Activated CD4-positive, alpha-beta T cell treated with anti-CD3 and anti-CD28 coated beads, Interleukin-2, amount 50 U/mL, for 4 hours (primary cell): ENCODE measurements at places on chromosomes 13 and 19.

GRCh38 chr19:8398311-8398771, 8.2 kb downstream of the RAB11B start:
- no peak for DNase-seq

DNA sequence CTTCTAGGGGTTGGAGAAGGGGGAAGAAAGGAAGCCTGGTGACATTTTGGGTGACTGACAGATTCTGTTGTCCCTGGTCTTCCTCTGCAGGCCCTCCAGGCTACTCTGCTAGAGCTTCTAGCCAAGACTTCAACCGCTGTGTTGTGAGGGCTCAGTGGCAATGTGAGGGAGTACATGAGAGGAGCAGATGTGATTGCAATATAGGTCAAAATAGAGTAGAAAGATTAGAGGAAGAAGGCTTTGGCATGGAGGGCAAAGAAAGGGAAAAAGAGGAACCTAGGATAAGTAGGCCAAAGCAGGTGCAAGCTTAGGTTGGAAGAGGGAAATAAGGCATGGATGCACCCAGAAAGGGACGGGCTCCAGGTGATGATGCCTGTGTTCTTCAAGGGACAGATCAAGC, 216.9 kb downstream of the RGCC start:
- DNase-seq, result no peak

- peak; percentile 19 for DNase-seq
These were observed 40.3 kb downstream of the ANKRD10 start for GRCh38 chr13:110874508-110874960.

DNA sequence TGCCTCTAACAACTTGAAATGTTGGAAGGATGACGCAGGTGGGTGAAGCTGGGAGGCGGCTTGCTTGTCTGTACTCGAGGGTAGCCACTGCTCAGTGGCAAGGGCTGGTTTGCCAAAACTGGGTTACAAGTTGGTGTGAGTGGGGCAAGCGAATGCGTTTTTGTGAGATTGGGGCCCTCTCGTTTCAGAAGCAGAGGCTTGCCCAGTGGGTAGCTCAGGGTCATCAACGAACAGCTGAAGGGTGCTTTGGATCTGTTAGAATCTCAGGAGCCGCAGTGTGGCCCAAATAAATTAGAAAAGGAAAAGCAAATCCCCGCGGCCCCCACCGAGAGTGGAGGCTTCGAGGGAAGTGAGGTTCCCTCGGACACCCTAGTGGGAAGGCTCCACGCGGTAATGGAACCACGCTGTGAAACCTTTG, 7.3 kb downstream of the ATP4B start:
- DNase-seq, result no peak

DNA sequence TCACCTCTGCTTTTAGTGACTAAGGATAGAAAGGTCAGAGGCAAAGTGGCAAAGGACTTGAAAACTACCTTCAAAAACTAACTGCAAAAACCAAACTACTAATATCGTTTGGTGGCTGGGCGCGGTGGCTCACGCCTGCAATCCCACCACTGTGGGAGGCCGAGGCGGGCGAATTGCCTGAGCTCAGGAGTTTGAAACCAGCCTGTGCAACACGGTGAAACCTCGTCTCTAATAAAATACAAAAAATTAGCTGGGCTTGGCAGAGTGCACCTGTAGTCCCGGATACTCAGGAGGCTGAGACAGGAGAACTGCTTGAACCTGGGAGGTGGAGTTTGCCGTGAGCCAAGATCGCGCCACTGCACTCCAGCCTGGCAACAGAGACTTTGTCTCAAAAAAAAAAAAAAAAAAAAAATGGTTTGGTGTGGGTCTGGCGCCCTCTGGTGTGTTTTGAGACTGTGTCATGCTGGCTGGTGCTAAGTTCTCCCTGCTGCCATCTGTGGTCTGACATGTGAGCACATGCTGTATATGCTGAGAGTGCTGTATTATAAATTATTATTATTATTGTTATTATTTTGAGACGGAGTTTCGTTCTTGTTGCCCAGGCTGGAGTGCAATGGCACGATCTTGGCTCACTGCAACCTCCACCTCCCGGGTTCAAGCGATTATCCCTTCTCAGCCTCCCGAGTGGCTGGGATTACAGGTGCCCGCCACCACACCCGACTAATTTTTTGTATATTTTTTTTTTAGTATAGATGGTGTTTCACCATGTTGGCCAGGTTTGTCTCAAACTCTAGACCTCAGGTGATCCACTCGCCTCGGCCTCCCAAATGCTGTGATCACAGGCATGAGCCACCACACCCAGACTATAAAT, 36.0 kb upstream of the RNF17 start:
- peak; percentile 58 for DNase-seq

DNA sequence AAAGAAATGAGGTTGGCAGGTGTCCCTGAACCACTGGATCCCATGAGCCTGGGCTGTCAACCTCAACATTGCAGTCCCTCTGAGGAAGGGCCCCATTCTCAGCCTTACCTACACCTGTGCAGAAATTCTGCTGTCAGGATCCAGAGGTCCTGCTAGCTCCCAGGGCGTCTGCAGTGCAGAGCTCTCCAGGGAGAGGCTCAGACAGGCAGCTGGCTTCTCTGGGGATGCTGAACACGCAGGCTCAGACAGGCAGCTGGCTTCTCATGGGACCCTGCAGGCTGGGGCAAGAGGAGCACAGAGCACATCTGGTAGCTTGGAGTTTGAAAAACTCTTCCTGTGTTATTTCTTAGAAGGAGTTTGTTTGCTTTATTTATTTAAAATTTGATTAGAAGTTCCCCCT, 50.9 kb downstream of the TMEM255B start:
- no peak for DNase-seq
